A549 treated with RU486 at 1 μM for 4 hours (cell line): ENCODE measurements at places on chromosomes 3 and 15. TPM values are rescaled to one million over a fixed set of nuclear protein-coding genes. Genes with fewer than 3 reads are reported as not detected.

Gene HESX1
- total RNA-seq = 0.23 to 0.26 TPM (median 0.24 TPM) in 3 of 5 replicates, not detected in the others

Gene DNAH12
- total RNA-seq = 0.02 to 0.13 TPM (median 0.04 TPM) in 3 of 5 replicates, not detected in the others

Gene TLR9
- 0.06 TPM in 1 of 5 replicates, not detected in the others for total RNA-seq

Gene ATP13A5
- not detected in 5 replicates for total RNA-seq

Gene KPNA4
- 28.6 to 34.8 TPM (median 32.8 TPM) in 5 replicates for total RNA-seq

Gene CASR
- total RNA-seq = not detected in 5 replicates

Gene GPR62
- total RNA-seq = not detected in 5 replicates

Gene SERINC4
- 0.09 to 0.21 TPM (median 0.12 TPM) in 5 replicates for total RNA-seq

Gene PLOD2
- 60.3 to 153 TPM (median 135 TPM) in 5 replicates for total RNA-seq

Gene NMNAT3
- total RNA-seq = 1.5 to 2.4 TPM (median 1.6 TPM) in 5 replicates

Gene SLC22A13
- 0.06 TPM in 1 of 5 replicates, not detected in the others for total RNA-seq

Gene KLHL40
- total RNA-seq = not detected in 5 replicates

Gene SLC15A2
- 0.08 to 0.27 TPM (median 0.26 TPM) in 4 of 5 replicates, not detected in the other for total RNA-seq

Gene CCR8
- not detected in 5 replicates for total RNA-seq

Gene KCNAB1
- total RNA-seq = not detected in 5 replicates

Gene KLF15
- 0.06 to 0.19 TPM (median 0.09 TPM) in 4 of 5 replicates, not detected in the other for total RNA-seq

Gene PPM1L
- total RNA-seq = 0.34 to 0.59 TPM (median 0.48 TPM) in 5 replicates

Gene CCDC39
- total RNA-seq = not detected in 5 replicates

Gene UPK1B
- total RNA-seq = 11.2 to 14.4 TPM (median 14.1 TPM) in 5 replicates

Gene HIGD2B
- total RNA-seq = not detected in 5 replicates

Gene HYAL1
- total RNA-seq = 0.27 to 0.50 TPM (median 0.45 TPM) in 5 replicates

Gene CYP11A1
- not detected in 5 replicates for total RNA-seq

Gene FEZF2
- total RNA-seq = not detected in 5 replicates

Gene CILP
- 0.04 to 0.09 TPM (median 0.05 TPM) in 5 replicates for total RNA-seq

Gene TMEM45A
- total RNA-seq = 1.4 to 2.6 TPM (median 2.4 TPM) in 5 replicates

Gene OXSR1
- total RNA-seq = 23.5 to 40.1 TPM (median 36.1 TPM) in 5 replicates

Gene NTRK3
- total RNA-seq = 15.9 to 26.2 TPM (median 21.7 TPM) in 5 replicates

Gene CHL1
- total RNA-seq = not detected in 5 replicates

Gene CCR9
- not detected in 5 replicates for total RNA-seq

Gene RTP1
- not detected in 5 replicates for total RNA-seq

Gene CFAP100
- not detected in 5 replicates for total RNA-seq

Gene TRAT1
- total RNA-seq = not detected in 5 replicates

Gene SLC28A2
- not detected in 5 replicates for total RNA-seq

Gene CMTM7
- total RNA-seq = 28.2 to 42.2 TPM (median 37.8 TPM) in 5 replicates

Gene ADAMTS7
- total RNA-seq = 2.5 to 4.7 TPM (median 3.6 TPM) in 5 replicates

Gene ZNF385D
- not detected in 5 replicates for total RNA-seq

Gene CADM2
- 0.18 to 0.24 TPM (median 0.21 TPM) in 3 of 5 replicates, not detected in the others for total RNA-seq

Gene COLQ
- total RNA-seq = 0.19 to 0.53 TPM (median 0.36 TPM) in 5 replicates

Gene TYRO3
- 12.6 to 16.0 TPM (median 12.7 TPM) in 5 replicates for total RNA-seq

Gene CD96
- not detected in 5 replicates for total RNA-seq

Gene LSAMP
- 0.07 to 0.24 TPM (median 0.10 TPM) in 4 of 5 replicates, not detected in the other for total RNA-seq

Gene PLSCR1
- 38.0 to 49.1 TPM (median 46.8 TPM) in 5 replicates for total RNA-seq

Gene SLC24A5
- total RNA-seq = not detected in 5 replicates

Gene DUOX1
- 0.02 TPM in 1 of 5 replicates, not detected in the others for total RNA-seq

Gene PRSS50
- not detected in 5 replicates for total RNA-seq

Gene AQP9
- total RNA-seq = not detected in 5 replicates

Gene EFHB
- total RNA-seq = 0.29 to 1.2 TPM (median 0.51 TPM) in 5 replicates

Gene NFKBIZ
- total RNA-seq = 3.9 to 7.8 TPM (median 5.9 TPM) in 5 replicates

Gene MLF1
- total RNA-seq = 22.3 to 30.0 TPM (median 27.6 TPM) in 5 replicates

Gene FGF7
- not detected in 5 replicates for total RNA-seq

Gene ZPLD1
- 0.08 TPM in 1 of 5 replicates, not detected in the others for total RNA-seq

Gene CLASP2
- 16.1 to 19.0 TPM (median 18.3 TPM) in 5 replicates for total RNA-seq

Gene GOLGA8G
- not detected in 5 replicates for total RNA-seq

Gene LIPH
- 5.4 to 7.4 TPM (median 6.6 TPM) in 5 replicates for total RNA-seq

Gene MYRIP
- total RNA-seq = not detected in 5 replicates

Gene ZFAND6
- 88.6 to 129 TPM (median 110 TPM) in 5 replicates for total RNA-seq

Gene SLC6A1
- total RNA-seq = not detected in 5 replicates

Gene MORC1
- not detected in 5 replicates for total RNA-seq
